ENCODE measurements at places on chromosomes 11 and 22.

GRCh38 chr11:68026391-68027105, 3.9 kb upstream of the NDUFS8 start:
- DNase-seq = no peak

DNA sequence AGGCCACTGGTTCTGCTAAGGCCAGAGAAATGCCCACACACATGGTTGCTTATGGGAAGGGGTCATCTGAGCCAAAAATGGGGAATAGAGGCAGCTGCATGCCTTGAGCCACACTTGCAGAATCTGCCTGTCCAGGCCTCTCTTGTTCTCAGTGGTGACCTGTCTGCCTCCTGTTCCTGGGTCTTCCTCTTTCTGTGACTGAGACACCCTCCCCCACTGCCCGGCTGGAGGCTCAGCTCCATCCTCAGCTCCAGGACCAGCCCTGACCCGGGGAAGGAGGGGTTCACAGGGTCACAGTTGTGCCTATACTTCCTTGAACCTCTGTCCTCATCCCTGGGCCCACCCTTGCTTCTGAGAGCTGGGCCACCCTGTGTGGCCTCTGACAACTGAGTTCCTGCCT, 52.3 kb downstream of the CSF2RB start:
- DNase-seq = peak; percentile 57

DNA sequence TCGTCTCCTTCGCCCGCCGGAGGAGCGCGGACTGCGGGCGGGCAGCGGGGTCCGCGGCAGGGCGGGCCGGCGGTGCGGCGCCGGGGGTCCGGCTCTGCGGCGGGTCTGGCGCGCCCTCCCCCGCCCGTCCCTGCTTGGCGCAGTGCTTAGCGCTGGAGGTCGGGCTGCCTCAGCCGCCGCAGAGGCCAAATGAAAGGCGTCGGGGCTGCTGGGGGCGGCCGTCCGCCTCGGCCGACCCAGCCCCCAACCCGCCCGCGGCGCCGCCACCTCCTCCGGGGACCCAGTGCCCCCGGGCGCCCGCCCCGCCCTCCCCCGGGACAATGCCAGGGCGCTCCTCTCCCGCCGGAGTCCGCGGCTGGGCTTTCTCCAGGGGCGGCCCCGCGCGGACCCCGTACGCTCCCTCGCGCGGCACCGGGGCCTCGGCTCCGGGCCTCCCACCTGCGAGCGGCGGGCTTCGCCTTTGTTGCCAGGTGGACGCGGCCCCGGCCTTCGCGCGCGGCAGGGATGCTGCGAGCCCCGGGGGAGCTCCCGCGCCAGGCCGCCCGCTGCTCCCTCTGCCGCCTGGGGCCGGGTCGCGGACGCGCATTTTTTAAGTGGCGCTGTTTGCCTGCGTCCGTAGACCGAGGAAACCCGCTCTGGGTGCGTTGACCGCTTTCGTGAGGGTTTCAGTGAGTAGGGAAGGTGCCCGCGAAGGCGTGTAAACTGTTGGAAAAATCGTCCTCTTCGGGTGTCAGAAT, 583 bp downstream of the APLP2 start:
- peak; percentile 73 for DNase-seq

DNA sequence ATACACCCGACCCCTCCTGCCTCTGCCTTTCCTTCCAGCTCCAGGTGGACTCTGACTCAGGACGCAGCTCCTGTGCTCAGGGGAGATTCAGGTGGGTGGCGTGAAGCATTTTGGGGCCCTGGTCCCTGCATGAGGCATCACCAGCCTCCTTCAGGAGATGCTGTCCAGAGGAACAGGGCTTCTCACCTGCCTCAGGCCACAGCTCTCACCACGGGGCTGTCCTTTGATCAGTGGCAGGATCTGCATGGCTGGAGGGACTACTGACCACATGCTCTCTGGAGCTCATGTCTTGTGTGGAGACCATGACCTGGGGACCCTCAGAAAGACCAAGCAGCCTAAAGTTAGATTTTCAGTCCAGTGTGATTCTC, 58.8 kb downstream of the GGTLC2 start:
- DNase-seq = no peak

DNA sequence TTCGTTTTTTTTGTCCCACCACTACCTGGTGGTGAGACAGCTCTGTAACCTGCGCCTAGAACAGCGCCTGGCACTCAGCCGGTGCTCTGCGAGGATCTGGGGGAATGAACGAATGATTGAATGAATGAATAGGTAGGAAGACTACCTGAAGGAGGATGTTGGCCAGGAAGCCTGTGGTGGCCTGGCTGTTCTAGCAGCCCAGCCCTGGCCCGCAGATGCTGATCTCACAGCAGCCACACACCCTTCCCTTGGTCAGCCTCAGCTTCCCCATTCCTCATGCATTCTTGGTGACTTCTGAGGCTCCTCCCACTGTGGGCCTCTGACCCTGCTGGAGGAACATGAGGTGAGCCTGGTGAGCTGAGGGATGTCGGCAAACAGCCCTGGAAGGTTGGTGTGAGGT, 3.7 kb downstream of the TRPM5 start:
- no peak for DNase-seq

DNA sequence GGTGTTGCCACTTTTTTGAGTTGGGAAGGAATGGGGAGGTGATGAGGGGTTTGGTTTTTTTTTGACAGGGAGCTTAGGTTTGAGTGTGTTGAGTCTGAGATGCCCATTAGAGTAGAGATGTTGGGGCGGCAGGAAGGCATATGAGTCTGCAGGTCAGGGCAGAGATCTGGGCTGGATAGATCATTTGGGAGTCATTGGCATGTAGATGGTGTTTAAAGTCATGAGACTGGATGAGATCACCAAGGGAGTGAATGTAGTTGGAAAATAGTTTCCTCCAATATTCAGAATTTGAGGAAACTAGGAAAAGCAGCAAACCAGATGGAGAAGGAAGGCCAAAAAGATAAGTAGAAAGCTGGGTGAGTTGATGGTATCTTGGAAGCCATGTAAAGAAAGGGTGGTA, 2.1 kb upstream of the ANAPC15 start:
- DNase-seq = no peak

DNA sequence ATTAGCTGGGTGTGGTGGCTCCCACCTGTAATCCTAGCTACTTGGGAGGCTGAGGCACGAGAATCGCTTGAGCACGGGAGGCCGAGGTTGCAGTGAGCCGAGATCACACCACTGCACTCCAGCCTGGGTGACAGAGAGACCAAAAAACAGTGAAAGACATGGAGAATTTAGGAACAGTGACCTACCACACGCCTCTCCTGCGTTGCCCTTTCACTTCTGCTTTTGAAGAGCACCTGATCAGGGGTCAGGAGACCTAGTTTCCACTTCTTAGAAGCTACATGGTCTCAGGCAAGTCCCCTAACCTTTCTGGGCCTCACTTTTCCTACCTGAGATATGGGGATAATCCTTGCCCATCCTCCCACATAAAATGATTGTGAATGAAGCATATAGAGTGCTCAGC, 12.2 kb downstream of the SLC35C1 start:
- no peak for DNase-seq

DNA sequence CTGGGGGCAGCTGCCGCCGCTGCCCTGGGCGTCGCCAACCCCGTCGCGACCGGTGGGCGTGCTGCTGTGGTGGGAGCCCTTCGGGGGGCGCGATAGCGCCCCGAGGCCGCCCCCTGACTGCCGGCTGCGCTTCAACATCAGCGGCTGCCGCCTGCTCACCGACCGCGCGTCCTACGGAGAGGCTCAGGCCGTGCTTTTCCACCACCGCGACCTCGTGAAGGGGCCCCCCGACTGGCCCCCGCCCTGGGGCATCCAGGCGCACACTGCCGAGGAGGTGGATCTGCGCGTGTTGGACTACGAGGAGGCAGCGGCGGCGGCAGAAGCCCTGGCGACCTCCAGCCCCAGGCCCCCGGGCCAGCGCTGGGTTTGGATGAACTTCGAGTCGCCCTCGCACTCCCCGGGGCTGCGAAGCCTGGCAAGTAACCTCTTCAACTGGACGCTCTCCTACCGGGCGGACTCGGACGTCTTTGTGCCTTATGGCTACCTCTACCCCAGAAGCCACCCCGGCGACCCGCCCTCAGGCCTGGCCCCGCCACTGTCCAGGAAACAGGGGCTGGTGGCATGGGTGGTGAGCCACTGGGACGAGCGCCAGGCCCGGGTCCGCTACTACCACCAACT, 1.0 kb downstream of the FUT4 start:
- DNase-seq = no peak

DNA sequence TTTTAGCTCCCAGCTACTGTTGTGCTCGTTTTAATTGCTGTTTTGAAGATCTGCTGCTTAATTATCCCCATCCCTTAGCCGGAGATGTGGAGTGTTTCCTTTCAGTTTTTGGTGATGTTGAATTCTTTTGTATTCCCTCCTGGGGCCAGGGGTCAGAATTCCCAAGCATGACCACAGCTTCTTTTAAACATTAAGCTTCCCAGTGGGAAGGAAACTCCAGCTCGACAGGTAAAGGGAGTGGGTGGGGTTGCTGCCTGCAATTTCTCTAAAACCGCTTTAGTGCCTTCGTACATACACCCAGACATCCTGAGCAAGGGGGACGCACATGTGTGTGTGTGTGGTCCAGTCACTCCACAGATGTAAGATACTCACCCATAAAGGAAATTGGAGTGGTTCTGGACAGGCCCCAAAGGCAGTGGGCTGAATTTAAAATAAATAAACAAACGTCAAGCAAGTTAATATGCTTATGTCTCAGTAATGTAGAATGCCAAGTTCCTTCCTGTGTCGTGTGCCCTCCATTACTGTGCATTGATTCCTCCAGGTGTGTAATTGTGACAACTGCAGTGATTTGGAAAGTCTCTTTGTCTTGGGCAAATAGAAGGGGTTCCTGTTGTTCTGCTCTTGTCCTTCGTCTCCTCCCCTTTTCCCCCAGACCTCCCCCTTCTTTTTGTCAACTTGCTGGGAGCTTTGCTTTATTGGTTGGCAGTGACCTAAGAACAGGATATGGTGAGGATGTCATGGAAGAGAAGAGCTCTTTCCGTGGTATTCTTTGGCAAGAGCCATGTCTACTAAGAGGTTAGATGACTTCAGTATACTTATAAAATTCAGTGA, 19.2 kb upstream of the ADSL start:
- DNase-seq = no peak

GRCh38 chr11:72568861-72569260, 105.4 kb downstream of the PDE2A start:
- DNase-seq = no peak

GRCh38 chr11:35485656-35486322, 39.6 kb downstream of the PAMR1 start:
- peak; percentile 87 for DNase-seq

GRCh38 chr11:70002433-70002832, 75.7 kb upstream of the ANO1 start:
- no peak for DNase-seq

DNA sequence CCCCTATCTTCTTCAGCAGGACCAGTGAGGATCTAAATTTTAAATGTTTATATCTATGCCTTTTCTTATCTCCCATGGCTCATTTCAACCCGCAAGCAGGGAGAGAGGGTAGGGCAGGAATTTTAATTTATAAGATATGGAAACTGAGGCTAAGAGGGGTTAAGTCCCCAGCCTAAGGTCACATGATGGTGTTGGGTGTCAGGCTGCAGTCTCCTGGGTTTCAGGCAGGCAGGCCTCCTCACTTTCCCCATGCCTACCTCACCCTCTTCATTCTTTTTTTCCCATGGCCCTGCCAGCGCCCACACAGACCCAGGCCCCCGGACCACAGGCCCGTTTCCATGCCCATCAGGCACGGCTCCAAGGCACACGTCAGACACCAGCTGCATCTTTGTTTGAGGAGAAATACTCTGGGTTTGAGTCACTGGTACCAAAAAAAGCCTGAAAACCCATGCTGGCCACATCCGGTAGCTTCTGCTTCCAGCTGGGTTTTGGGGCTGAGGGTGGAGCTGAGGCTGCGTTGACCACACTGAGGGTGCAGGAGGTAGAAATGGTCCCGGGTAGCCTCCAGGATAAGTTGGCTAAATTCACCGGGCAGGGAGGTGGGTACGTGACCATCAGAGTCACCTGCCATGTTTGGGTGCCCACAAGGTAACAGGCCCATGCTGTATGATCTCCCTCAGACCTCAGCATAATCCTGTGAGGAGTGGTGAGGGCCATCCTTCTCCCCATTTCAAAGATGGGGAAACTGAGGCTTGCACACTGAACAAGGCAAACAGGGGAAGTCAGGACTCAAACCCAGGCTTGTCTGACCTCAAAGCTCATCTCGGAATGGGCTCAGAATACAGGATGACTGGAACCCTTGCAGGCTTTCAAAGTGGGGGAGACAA, 7.5 kb downstream of the CRYBB1 start:
- DNase-seq = peak; percentile 40

DNA sequence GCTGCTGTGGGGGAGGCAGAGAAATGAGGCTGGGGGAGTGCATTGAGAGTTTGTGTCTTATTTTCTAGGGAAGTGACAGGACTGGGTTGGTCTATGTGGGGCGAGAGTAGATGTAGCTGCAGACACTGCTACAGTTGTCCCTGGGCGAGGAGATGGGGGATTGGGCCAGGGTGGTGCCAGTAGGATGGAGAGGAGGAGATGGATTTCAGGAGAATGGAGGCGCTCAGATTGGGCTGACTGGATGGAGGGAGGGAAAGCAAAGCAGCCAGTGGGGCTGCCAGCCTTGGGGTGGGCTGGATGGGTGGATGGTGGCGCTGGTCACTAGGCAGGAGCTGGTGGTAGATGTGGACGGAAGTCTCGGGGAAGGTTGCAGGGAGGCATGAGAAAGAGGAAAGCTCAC, 9.3 kb downstream of the OMP start:
- no peak for DNase-seq

DNA sequence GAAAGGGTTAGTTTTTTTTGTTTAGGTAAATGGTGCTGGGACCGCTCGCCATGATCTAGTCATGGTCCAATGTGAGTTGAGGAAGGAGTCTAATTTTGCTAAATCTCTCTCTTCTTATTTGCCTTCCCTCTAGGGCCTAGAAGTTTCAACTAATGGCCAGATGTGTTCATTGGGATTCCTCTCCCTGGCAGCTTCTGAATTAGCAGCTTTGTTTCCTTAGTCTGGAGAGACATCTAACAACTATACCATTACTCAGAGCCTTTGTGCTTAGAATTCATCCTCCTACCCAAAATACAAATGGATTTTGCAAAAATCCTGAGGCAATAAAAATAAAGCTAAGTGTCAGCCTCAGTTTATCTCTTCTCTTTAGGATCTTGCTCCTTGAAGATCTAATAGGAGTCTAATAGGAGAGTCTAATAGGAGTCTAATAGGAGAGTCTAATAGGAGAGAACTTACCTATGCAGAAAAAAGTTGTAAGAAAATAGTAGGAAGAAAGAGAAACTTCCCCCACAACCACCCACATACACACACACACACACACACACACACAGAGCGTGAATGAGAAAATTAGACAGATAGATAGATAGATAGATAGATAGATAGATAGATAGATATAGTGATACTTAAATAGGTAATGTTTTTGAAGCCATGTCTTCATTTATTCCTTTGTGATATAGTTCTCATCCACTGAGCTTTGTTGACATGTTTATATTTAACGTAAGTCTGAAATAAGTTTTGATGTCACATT, 980.5 kb upstream of the CNTN5 start:
- DNase-seq = no peak

DNA sequence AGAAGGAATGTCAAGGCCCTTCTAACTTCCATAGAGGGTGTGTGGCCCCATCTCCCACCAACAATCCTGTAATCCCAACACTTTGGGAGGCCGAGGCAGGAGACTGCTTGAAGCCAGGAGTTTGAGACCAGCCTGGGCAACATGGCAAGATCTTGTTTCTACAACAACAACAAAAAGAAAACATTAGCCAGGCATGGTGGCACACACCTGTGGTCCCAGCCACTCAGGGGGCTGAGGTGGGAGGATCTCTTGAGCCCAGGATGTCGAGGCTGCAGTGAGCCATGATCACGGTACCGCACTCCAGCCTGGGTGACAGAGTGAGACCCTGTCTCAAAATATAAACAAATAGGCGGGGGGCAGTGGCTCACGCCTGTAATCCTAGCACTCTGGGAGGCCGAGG, 16.9 kb downstream of the TSPAN32 start:
- DNase-seq = no peak

Data from OCI-M1 (cell line).